ENCODE measurements at places on chromosomes 6 and 20. TPM values are rescaled to one million over a fixed set of nuclear protein-coding genes. Genes with fewer than 3 reads are reported as not detected.
A peak's percentile ranks its signal among the peaks of the same experiment; 100 is the strongest.

- peaks cover 3% of the 10 kb centered on the region for H3K4me1 ChIP-seq
- no peaks in the 10 kb centered on the region for H3K36me3 ChIP-seq
- no peak overlapping the region for H3K27ac ChIP-seq
- no peak overlapping the region for H3K4me3 ChIP-seq
- DNase-seq = no peak
Measured at GRCh38 chr6:63663147-63663955, 27.7 kb downstream of the PHF3 start.

GRCh38 chr6:1296079-1296478, 15.8 kb upstream of the FOXQ1 start:
- no peak overlapping the region for H3K4me3 ChIP-seq
- H3K27ac ChIP-seq = no peak overlapping the region
- no peaks in the 10 kb centered on the region for H3K27me3 ChIP-seq
- H3K4me1 ChIP-seq = no peaks in the 10 kb centered on the region

DNA sequence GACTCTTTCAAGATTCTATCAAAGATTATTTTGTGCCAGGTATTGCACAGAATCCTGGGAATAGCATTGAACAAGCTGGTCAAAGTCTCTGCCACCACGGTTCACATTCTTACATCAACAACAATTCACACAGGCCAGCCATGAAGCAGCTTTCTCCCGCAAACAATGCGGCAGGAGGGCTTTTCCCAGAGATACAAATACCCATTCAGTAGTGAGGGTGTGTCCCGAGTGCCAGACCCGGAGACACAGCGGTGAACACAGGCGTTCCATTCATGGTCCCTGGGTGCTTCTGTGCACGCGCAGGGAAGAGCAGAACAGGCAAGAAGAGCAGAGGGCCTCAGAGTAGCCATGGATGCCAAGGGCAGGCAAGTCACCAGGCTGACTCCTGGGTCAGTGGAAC, 83.3 kb upstream of the PDE10A start:
- no peak for DNase-seq
- H3K4me1 ChIP-seq = no peaks in the 10 kb centered on the region
- no peaks in the 10 kb centered on the region for H3K36me3 ChIP-seq
- H3K27ac ChIP-seq = no peak overlapping the region
- no peaks in the 10 kb centered on the region for H3K27me3 ChIP-seq

DNA sequence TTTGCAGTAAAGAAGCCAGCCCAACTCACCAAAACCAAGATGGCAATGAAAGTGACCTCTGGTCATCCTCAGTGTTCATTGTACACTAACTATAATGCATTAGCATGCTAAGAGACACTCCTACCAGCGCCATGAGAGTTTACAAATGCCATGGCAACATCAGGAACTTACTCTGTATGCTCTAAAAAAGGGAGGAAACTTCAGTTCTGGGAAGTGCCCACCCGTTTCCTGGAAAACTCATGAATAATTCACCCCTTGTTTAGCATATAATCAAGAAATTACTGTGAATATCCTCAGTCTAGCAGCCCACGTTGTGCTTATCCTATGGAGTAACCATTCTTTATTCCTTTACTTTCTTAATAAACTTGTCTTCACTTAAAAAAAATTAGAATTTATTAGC, 19.4 kb upstream of the TRERF1 start:
- no peaks in the 10 kb centered on the region for H3K36me3 ChIP-seq
- no peaks in the 10 kb centered on the region for H3K27me3 ChIP-seq
- H3K4me1 ChIP-seq = no peaks in the 10 kb centered on the region
- H3K27ac ChIP-seq = no peak overlapping the region
- no peak for DNase-seq
- H3K4me3 ChIP-seq = no peak overlapping the region

DNA sequence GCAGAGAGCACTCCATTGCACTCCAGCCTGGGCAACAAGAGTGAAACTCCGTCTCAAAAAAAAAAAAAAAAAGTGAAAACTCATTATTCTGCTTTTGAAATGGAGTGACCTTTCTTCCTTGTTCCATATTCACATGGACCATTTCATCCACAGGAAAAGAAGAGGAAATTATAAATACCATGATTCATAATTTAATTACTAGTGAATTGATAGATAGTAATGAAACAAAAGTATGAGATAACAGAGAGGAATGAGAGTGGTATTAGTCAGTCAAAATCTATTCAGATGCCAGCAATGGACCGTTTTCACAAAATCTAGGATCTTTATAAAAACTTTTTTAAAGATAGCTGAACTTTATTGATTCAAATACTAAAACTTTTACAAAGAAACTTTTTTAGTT, 443.1 kb upstream of the FLRT3 start:
- no peak for DNase-seq
- H3K36me3 ChIP-seq = no peaks in the 10 kb centered on the region
- no peaks in the 10 kb centered on the region for H3K27me3 ChIP-seq
- H3K27ac ChIP-seq = no peak overlapping the region
- H3K4me1 ChIP-seq = no peaks in the 10 kb centered on the region

DNA sequence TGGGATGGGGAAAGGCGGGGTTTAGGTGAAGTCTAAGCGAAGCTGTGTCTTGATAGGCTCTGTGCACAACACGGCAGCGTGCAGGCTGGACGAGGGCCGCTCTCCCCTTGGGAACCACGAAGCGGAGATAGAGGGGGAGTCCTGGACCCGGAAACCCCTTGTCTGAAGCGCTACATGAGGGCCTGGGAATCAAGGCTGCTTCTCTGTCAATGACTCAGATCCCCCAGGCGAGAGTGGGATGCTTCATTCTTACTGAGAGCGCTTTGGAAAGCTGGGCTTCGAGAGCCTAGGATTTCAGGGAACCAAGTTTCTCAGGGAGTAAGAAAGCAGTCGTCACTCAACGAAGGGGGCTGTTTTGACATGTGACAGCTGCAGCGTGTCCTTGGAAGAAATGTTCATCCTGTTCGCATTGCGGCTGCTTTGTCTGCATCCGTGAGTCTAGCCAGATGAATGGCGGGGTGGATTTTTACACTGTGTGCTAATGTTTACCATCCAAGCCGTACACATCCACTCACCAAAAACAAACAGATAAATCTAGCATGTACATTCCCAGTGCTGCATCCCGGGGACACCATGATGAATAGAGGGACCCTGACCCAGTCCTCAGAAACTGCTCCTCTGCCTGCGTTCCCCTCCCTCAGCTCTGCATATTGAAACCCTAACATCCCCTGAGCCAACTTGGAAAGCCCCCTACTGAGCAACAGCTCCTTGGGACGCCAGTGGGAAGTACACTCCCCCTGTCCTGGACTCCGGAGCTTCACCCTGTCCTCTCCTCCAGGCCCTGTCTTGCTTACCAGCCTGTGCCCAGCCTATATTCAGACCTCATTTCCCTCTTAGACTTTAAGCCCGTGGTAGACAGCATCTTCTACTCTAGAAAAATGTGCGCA, 24.5 kb upstream of the RTF2 start:
- no peak overlapping the region for H3K4me3 ChIP-seq
- peak; percentile 45 for DNase-seq
- no peaks in the 10 kb centered on the region for H3K36me3 ChIP-seq
- H3K27ac ChIP-seq = no peak overlapping the region

- H3K4me1 ChIP-seq = peaks cover 3% of the 10 kb centered on the region
- no peaks in the 10 kb centered on the region for H3K27me3 ChIP-seq
- no peaks in the 10 kb centered on the region for H3K36me3 ChIP-seq
Measured at GRCh38 chr6:113591896-113592827, 265.0 kb upstream of the MARCKS start.

GRCh38 chr6:16321341-16321710, 82.9 kb downstream of the GMPR start:
- peaks cover 9% of the 10 kb centered on the region for H3K4me1 ChIP-seq
- no peak overlapping the region for H3K4me3 ChIP-seq
- H3K36me3 ChIP-seq = no peaks in the 10 kb centered on the region
- no peak overlapping the region for H3K27ac ChIP-seq
- peak; percentile 45 for DNase-seq
- H3K27me3 ChIP-seq = no peaks in the 10 kb centered on the region

- H3K4me3 ChIP-seq = peak overlapping the region; percentile 80
- H3K36me3 ChIP-seq = no peaks in the 10 kb centered on the region
- peak; percentile 83 for DNase-seq
- H3K27ac ChIP-seq = no peak overlapping the region
- H3K27me3 ChIP-seq = peaks cover 100% of the 10 kb centered on the region
Measured at GRCh38 chr6:84773431-84774156, 9.2 kb upstream of the TBX18 start.

GRCh38 chr20:7722564-7722963, 217.7 kb downstream of the HAO1 start:
- no peak for DNase-seq
- H3K4me1 ChIP-seq = no peaks in the 10 kb centered on the region

DNA sequence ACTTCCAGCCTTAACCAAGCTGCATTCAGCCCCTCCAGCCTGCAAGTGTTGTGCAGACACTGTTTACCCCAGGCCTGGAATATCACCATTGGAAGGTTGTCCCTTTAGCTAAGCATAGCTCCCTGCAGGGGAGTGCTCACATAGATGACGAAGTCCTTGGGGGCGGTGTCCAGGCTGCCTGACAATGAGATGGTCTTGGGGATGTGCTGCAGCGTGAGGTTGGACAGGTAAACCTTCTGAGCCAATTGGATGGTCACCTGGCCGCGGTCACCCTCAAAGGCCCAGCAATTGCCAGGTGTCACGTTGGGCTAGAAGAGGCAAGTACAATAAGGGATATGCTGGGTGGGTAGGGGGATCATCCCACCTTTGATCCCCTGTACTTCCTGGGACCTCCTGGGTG, 18.6 kb downstream of the SUN5 start:
- no peak overlapping the region for H3K27ac ChIP-seq
- DNase-seq = no peak
- no peaks in the 10 kb centered on the region for H3K36me3 ChIP-seq

DNA sequence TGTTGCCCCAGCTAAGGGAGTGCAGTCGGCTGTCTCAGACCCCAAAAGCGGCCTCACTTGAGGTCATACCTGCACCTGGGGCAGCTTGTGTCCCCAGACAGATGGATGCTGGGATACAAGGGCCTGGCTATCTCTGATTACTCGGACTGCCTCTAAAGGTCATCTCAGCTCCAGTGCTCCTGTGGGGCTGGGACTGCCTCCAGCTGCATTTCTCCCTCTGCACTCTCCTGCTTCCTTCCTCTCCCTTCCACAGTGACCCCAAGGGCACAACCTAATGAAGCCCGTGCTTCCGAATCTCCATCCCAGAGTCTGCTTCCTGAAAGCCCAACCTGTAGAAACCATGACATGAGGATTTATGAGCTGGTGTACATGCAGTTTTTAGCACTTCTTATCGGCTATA, 22.8 kb upstream of the OCSTAMP start:
- H3K4me1 ChIP-seq = no peaks in the 10 kb centered on the region
- no peaks in the 10 kb centered on the region for H3K36me3 ChIP-seq
- H3K4me3 ChIP-seq = no peak overlapping the region
- no peaks in the 10 kb centered on the region for H3K27me3 ChIP-seq

GRCh38 chr20:17895641-17896171, 72.9 kb downstream of the SNX5 start:
- no peaks in the 10 kb centered on the region for H3K36me3 ChIP-seq
- H3K27ac ChIP-seq = no peak overlapping the region
- no peak for DNase-seq
- no peak overlapping the region for H3K4me3 ChIP-seq
- H3K27me3 ChIP-seq = no peaks in the 10 kb centered on the region
- H3K4me1 ChIP-seq = peaks cover 3% of the 10 kb centered on the region

GRCh38 chr6:123338394-123338793, 298.4 kb downstream of the TRDN start:
- H3K4me3 ChIP-seq = no peak overlapping the region
- no peaks in the 10 kb centered on the region for H3K27me3 ChIP-seq
- no peak for DNase-seq

- no peak overlapping the region for H3K27ac ChIP-seq
- peaks cover 71% of the 10 kb centered on the region for H3K36me3 ChIP-seq
- peaks cover 18% of the 10 kb centered on the region for H3K4me1 ChIP-seq
- no peaks in the 10 kb centered on the region for H3K27me3 ChIP-seq
Measured at GRCh38 chr6:7245668-7246393, 67.2 kb downstream of the SSR1 start.

DNA sequence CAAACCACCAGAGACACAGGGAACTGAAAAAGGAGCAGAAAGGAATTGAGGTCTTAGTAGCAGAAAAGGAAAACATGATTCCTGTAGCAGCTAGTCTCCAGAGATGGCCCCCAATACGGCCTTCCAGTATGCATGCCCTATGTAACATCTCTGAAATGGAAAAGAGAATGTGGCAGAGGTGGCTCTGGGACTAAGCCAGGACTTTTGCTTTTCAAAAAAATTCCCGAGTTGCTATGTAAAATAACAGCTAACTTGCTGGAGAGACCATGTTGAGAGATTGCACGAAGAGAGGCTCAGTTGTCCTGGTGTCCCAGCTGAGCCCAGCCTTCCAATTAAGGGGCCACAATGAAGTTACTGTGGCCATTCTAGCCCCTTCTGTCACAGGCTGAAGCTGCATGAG, 27.7 kb downstream of the IL20RA start:
- H3K4me1 ChIP-seq = no peaks in the 10 kb centered on the region
- H3K27me3 ChIP-seq = no peaks in the 10 kb centered on the region
- no peak overlapping the region for H3K4me3 ChIP-seq
- no peak overlapping the region for H3K27ac ChIP-seq
- DNase-seq = no peak
- H3K36me3 ChIP-seq = no peaks in the 10 kb centered on the region

DNA sequence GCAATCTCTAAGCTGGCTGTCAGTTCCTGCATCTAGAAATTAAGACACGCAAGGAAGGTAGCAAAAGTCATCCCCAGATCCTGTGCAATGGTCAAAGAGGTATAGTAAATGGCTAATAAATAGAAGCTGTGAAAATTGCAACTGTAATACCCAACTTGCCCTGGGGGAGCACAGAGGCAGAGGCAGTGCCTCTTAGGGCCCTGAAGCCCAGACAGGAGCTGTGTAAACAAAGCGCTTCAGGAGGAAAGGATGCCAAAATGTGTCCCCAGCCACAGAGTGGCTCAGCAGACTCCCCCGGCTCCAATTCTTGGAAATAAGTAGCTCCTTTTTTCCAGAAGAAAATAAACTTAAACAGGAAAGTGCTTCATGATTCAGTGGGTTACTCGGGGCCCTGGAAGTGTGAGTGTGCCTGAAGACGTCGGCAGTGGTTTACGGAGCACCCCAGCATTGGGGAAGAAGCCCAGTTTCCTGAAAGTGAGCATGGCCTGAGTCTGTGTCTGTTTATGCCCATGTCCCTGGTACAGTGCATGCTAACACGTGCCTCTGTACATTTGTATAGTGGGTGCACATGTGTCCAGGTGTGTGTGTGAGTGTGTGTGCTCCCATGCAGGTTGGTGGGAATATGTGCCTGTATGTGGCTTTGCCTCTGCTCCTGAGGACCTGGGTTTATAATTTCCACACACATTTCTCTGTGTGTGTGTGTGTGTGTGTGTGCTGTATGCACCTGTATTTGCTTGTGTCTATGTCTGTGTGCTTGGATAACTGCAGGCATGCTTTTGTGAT, 246.7 kb downstream of the MAFB start:
- H3K36me3 ChIP-seq = no peaks in the 10 kb centered on the region
- DNase-seq = peak; percentile 77
- no peak overlapping the region for H3K4me3 ChIP-seq
- no peaks in the 10 kb centered on the region for H3K27me3 ChIP-seq

TTPAL gene
- total RNA-seq = 17.2 TPM

BMP5 gene
- 0.49 TPM for total RNA-seq

OPN5 gene
- not detected for total RNA-seq

PRR3 gene
- total RNA-seq = 12.0 TPM

ENPP1 gene
- total RNA-seq = 16.1 TPM

TSBP1 gene
- not detected for total RNA-seq

LPA gene
- total RNA-seq = 0.47 TPM
